ENCODE measurements at places on chromosomes 1 and 21.

DNA sequence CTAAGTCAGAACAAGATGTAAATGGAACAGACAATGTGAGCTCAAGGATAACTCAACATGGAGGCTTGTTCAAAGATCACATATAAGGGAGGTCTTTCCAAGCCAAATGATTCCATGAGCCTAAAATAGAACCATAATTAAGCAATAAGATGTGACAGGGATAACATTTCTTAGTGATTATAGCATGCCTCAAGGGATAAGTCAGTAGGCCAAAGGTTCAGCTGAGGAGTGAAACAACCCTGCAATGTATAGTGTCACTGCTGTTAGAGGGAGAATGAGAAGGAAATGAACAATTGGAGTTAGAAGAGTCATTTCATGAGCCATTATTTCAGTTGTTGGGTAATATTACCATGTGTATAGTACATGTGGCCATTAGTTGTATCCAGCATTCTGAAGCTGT is 25.0 kb downstream of the GORAB start:
- no peak for DNase-seq

DNA sequence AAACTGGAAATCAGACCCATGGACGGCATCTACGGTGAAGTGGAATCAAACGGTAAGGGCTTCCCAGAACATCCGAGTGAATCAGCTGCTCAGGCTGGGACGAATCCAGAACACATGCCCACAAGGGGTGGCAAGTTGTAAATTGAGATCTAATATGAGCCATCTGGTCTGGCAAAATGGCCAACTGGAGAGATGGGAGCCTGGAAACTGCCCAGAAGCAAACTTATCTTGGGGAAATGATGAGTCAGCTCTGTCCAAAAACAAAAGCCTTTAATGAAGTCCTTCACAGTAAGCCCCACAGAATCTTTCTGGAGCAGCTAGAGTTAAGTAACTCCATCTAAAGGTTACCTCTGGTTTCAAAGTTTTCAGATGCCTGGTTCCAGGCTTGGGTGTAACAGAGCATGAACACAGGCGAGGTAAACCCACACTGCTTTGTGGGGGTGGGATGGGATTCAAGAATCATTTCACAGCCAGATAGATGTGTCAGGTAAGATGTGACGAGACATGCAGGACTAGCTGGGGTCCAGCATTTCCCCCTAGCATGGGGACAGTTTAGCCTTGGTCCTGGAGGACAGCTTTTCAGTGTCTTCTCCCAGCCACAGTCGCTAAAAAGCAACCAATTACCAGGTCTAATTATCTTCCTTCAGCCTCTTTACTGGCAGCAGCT is 10.5 kb upstream of the SRP9 start:
- DNase-seq: peak; percentile 90

- DNase-seq: peak; percentile 33
Measured at GRCh38 chr1:170168265-170168664, 22.5 kb downstream of the NTMT2 start.

- no peak for DNase-seq
Measured at GRCh38 chr1:205518661-205519540, 14.4 kb downstream of the CDK18 start.

GRCh38 chr1:15145327-15145726 is 8.2 kb upstream of the TMEM51 start:
- DNase-seq: no peak

DNA sequence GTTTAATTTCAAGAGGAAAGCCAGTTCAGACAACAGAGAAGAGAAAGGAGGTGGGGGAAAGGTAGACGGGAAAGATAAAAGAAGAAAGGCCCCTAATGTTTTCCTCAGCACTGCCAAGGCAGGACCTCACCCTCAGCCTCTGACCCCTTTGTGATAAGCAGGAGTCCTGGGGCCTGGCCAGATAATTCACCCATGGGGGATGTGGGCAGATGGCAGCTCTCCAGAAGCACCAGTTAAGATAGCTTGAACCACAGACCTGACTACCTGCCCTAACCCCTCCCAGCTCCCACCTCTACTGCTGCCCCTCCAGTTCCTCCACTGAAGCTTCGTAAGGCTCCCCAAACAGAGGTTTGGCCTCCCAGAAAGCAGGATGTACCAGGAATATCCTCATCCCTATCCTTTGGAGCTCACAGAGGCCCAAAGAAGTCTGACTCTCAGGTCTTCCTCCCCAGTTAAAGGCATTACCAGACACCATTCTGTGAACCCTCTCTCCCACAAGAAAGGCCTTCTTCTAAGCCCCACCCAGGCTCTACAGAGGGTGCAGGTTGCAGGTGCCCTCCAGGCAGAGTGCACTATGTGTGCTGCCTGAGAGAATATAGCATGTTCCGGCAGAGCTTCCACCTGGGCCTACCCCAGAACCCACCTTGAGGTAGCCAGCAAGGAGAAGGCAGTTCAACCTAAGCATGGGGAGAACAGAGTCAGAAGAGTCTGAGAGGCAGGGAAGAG is 9.2 kb upstream of the SNAPIN start:
- no peak for DNase-seq

DNA sequence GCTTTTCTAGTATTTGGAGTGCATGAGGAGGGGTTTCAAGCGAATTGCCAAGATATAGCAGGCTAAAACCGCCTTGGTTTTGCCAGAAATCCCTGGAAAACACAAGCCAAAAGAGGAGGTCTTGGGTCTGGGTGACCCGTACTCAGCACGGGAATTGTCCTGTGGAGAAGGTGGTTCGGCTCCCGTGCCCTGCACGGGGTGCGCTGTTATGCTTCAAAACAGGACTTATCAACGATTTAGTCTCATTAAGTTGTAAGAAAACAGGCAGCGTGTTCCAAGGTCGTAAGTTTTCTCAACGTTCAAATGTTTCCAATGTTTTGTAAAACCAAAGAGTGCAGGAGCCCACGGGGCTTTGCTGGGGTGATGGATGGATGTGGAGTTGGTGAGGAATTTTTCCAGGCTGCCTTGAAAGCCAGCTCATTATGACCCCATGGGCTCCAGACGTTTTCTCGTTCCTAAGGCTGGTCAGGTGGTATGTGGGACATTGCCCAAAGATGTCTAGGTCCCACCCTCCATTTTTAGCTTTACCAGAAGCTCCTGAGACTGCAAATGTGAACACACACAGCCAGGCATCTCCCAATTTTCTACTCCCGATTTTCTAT is 75.4 kb upstream of the CLDN14 start:
- DNase-seq: no peak

- no peak for DNase-seq
Measured at GRCh38 chr1:156154317-156154749, 948 bp downstream of the SEMA4A start.

GRCh38 chr1:212568978-212569537 is 39.5 kb upstream of the ATF3 start:
- DNase-seq: no peak

DNA sequence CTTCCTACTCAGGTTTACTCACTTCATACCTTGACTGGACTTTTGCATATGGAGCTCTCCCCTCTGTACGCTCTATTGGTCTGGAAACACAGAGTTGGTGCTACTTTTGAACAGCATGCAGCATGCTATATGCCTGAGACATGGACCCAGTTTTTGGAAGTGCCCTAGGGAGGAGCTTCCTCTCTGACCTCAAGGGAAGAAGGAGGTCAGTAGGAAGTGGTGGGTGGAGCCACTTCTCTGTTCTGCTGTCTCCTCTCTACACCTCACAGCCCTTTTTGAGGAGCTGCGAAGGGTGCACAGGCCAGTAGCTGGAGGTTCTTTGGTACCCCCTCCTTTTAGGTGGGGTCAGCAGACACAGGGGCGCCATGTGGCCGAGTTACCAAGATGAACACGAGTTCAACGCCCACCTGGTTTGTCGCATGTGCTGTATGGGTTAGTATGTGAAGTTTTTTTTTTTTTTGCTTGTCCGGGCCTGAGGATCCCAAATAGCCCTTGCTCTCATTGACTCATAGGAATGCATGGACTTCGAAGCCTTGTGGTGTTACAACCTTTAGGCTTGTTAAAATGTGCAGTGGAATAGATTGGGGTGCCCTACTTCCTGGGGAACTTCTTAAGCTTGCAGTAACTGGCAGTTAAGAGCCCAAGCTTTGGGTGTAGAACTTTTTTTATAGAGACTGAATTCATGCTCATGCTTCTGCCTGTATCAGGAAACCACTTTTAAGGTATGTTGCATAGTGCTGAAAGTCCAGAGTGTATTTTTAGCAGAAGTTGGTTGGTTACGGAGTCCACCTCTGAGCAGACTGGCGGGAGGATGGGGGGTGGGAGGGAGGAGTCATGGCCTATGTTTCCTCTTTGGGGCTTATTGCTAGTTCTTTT is 10.7 kb downstream of the MACF1 start:
- DNase-seq: no peak

DNA sequence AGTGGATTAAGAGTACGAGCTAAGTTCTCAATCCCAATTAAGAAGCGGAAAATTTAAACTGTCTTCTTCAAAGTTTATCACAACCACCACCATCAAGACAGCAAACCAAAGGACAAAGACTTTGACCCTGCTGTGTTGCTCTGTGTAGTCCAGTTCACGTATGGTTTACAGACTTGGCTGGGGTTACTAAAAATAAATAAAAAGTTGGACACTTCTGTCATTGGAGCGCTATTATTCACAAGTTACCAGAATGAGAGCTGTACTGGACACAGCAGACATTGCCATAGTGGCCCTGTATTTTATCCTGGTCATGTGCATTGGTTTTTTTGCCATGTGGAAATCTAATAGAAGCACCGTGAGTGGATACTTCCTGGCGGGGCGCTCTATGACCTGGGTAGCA is 21.6 kb downstream of the MRPS6 start:
- DNase-seq: no peak

DNA sequence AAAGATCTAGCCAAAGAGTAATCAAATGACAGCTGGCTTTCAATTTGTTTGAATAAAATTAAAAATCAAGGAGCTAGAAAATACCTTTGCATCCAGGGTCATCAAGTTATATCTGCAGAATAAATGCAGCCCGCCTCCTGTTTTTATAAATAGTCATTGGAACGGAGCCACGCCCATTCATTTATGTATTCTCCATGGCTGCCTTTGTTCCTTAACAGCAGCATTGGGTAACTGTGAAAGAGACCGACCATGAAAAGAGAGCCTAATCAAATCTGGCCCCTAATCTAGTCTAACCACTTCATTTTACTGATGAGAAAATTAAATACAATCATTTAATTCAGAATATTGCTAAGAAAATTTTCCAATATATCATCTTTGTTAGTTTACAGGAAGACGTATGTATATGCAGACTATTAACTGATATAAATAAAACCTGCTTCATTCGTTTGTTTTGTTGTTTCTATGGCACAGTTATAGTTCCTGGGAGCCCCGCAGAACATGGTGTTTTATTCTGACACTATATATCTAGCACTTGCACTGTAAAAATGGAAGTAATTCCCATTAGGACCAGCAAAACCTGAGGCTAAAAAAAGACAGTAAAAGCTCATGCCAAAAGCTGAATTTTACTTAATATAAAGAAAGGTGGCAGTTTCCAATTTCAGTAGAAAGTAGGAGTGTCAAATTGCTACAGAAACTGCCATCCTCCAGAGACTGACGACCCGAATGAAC is 111.8 kb upstream of the PALMD start:
- DNase-seq: no peak

DNA sequence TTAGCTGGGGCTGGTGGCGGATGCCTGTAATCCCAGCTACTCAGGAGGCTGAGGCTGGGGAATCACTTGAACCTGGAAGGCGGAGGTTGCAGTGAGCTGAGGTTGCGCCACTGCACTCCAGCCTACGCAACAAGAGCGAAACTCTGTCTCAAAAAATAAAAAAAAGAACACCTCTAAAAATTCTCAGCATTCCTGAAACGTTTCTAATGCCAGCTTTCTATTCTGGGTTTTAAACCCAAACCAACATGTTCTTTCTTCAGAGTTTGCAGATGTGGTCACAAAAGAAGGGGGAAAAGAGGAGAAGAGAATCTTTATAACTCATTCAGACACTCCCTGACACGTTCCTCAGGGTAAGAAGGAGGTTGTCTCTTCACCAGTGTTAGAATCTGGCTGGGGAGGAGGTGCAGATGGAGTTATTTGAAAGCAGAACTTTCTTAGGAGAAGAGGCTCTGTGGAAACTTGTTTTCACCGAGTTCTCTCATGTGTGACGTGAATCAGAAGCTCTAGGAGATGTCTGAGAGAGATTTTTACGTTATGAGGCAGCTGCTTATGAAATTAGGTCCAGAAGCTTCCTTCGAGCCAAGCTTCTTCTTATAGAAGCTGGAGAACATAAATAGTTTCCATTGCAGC is 17.8 kb upstream of the CNR2 start:
- peak; percentile 42 for DNase-seq

DNA sequence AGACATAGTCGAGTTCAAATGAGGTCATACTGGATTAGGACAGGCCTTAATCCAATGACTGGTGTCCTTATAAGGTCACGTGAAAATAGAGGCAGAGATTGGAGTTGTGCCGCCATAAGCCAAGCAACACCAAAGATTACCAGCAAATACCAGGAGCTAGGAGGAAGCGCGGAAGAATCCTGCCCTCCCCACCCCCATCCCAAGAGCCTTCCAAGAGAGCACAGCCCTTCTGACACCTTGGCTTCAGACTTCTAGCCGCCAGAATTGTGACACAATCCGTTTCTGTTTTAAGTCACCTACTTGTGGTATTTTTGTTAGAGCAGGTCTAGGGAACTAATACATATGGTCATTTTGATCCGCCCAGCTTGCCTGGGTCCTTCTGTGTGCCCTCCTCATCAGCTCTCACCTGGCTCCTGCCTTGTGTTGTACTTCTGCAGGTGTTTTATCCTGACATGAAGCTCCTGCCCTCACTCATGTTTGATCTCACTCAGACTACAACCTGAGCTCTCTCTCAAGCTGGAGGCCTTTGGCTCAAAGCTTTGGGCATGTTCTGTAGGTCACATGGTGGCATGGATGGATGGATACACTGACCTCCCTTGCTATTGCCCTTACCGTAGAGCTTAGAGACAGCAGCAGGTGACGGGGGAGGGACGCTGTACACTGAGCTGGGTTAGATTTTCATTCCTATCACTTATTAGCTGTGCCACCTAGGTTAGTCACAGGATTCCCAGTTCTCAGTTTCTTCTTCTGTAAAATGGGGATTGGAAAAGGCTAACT is 10.7 kb upstream of the NUAK2 start:
- no peak for DNase-seq

GRCh38 chr1:29083317-29084195 is 40.1 kb downstream of the TMEM200B start:
- no peak for DNase-seq

GRCh38 chr1:196098000-196098399 is 510.2 kb downstream of the KCNT2 start:
- DNase-seq: no peak

- no peak for DNase-seq
Measured at GRCh38 chr1:210369425-210369824, 40.7 kb downstream of the HHAT start.

DNA sequence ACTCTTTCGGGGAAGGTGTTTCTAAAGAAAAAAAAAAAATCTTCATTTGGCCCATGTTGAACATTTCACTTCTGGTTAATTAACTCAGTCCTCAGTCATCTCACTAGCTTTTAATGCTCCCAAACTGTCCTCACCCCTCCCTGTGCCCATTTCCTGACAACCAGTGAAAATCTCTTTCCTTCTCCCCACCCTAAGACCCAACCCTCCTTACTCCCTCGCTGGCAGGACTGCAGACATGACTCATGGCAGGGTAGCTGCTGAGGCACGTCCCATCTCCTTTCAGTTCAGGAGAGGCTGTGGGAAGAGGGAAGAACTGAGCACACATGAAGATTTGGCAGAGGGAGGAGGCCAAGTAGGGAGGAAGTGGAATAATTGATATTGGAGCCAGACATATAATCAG is 12.6 kb downstream of the PKP1 start:
- peak; percentile 29 for DNase-seq

GRCh38 chr1:207581496-207582153 is 63.3 kb upstream of the CR1L start:
- no peak for DNase-seq
